ENCODE measurements at places on chromosomes 5 and 9.

- DNase-seq: no peak
Measured at GRCh38 chr5:168784454-168784853, 205.3 kb upstream of the PANK3 start.

- DNase-seq: no peak
Measured at GRCh38 chr9:79013715-79014610, 557.8 kb upstream of the TLE4 start.

- DNase-seq: no peak
Measured at GRCh38 chr5:19751326-19751725, 236.7 kb downstream of the CDH18 start.

- peak; percentile 67 for DNase-seq
Measured at GRCh38 chr5:135271533-135272310, 127.3 kb downstream of the MACROH2A1 start.

DNA sequence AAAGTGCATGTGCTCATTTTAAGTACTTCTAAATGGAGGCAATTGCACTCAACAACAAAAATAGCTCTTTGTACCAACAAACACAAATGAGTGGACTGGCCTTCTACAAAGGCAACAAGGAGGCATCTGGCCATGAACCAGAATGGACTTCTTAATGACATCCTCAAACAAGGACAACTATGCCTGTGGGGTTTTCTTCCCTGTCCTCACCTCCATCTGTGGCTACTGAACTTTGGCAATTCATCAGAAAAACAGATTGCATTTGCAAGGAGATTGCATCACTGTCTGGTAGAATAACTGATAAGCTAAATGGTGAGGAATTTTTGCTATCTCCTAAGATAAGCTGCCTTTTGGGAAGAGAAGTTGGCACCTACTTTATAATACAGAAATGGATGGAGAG is 447.3 kb upstream of the CCNG1 start:
- peak; percentile 87 for DNase-seq

DNA sequence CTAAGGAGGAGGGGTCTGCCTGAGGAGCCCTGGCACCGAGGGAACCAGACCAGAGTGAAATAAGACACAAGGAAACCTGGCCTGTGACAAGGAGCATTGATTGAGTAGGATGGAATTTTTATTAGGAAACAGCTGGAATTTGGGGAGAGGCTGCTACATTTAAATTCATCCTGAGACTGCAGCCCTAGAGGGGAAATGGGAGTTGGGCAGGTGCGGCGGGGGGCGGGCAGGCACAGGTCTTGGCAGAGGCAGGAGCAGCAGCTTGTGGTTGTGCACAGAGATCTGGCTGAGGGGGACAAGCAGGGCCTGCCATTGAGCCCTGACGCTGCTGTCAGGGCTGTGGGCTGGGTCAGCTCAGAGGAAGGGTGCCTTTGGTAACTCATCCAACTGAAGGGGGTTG is 71.6 kb downstream of the PCDH1 start:
- DNase-seq: no peak

DNA sequence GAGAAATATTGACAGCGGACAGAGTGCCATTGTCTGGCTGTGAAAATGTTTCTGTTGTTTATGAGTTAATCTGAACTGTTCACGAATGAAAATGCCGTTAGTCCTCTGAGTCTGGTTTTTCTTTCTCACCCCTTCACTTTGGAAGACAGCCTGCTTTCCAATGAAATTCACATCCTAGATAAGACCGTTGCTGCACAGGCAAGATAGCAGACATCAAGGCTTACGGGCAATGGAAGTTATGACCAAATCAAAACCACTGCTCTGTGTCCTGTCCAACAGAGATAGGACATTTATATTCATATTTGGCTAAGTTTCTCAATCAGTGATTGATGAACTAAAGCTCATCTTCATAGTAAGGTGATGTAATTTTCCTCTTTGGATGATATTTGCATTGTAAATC is 180.0 kb upstream of the DMAC1 start:
- no peak for DNase-seq

GRCh38 chr9:108039493-108039892 is 549.9 kb upstream of the KLF4 start:
- DNase-seq: no peak

- peak; percentile 80 for DNase-seq
Measured at GRCh38 chr5:61467766-61468482, 135.9 kb downstream of the ZSWIM6 start.

DNA sequence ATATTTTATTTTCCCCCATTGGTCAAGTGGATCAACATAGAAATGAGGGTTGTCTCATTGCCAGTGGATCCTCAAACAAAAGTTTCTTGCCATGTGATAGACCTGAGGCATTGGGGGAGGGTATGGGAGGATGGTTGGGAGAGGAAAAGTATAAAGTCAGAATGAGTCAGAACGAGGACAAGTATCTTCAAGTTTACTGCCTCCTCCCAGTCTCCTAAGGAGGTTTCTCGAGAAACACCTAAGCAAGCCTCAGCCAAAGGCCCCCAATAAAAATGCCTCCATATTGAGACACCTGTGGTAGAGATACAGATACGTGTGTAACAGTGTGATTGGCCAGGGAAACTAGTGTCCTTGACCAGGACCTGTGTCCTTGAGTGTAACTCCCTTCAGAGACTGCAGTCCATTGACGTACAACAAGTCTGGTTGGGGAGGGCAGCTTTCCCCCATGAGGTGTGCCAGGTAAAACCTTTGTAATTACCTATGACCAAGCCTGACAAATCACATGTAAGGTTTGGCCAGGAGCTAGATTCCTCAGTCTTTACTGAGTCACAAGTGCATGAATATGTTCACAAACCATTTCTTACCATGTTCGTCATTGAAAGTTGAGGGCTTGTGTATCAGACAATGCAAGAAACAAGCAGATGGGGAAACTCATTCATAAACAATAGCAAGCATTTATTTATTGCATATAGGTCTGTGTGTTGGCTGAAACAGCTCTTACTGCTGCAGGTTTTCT is 198.6 kb upstream of the SH3GL2 start:
- DNase-seq: no peak

DNA sequence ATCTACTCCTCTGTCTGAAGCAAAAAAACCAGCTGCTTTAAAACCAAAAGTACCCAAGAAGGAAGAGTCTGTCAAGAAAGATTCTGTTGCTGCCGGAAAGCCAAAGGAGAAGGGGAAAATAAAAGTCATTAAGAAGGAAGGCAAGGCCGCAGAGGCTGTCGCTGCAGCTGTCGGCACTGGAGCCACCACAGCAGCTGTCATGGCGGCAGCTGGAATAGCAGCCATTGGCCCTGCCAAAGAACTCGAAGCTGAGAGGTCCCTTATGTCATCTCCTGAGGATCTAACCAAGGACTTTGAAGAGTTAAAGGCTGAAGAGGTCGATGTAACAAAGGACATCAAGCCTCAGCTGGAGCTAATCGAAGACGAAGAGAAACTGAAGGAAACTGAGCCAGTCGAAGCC is 88.3 kb downstream of the MAP1B start:
- DNase-seq: no peak

DNA sequence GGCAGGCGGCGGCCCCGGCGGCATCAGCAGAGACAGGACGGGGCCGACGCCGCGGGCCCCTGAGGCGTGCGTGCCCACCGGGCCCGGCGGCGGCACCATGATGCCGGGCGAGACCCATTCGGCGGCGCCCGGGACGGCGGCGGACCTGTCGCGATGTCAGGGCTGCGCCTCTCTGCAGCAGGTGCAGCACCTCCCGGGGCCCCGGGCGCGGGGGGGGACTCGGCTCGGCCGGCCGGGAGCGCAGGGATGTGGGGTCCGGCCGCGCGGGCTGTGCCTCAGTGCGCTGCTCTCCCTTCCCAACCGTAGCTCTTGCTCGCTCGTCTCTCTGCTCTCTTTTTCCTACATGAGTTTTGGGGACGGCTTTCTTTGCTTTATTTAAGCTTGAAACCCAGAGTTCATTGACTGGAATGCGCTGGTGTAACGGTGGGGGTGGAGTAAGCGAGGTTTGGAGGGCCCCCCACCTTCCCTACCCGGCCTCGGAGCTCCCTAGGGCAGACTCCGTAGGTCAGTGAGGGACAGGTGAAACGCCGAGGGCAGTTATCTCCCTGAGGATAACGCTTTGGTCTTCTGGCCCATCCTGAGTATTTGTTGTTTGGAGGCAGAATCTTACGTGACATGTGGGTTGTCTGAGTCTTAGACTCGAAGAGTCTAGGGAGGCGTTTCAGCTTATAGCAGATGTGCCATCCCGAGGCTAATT is 490 bp downstream of the ICE1 start:
- no peak for DNase-seq

DNA sequence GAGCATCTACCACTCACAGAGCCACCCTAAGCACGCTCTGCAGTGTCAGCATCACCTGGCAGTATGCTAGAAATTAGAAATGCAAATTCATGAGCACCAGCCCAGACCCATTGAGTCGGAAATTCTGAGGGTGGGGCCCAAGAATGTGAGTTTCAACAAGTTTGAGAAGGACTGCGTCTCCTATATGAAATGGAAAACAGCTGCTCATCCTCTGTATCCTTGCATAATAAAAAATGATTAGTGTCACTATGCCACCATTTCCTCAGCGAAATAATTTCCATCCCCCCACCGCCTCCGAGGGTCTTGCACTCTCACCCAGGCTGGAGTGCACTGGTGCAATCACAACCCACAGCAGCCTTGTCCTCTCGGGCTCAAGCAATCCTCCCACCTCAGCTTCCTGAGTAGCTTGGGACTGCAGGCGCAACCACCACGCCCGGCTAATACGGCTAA is 1.3 kb upstream of the IQGAP2 start:
- peak; percentile 14 for DNase-seq

GRCh38 chr9:129972816-129973215 is 70.2 kb downstream of the FNBP1 start:
- no peak for DNase-seq

All from mesendoderm (in vitro differentiated cells).